Mesothelial cell of epicardium (in vitro differentiated cells): ENCODE measurements at places on chromosomes 4 and X. TPM values are rescaled to one million over a fixed set of nuclear protein-coding genes. Genes with fewer than 3 reads are reported as not detected.

GRCh38 chrX:132786217-132786616, 172.2 kb downstream of the HS6ST2 start:
- no peak for DNase-seq

Gene SHISA3
- total RNA-seq: 3.2 to 3.6 TPM (median 3.3 TPM) in 3 replicates

- no peak for DNase-seq
Measured at GRCh38 chr4:8037150-8037769, 97.6 kb upstream of the AFAP1 start.

DNA sequence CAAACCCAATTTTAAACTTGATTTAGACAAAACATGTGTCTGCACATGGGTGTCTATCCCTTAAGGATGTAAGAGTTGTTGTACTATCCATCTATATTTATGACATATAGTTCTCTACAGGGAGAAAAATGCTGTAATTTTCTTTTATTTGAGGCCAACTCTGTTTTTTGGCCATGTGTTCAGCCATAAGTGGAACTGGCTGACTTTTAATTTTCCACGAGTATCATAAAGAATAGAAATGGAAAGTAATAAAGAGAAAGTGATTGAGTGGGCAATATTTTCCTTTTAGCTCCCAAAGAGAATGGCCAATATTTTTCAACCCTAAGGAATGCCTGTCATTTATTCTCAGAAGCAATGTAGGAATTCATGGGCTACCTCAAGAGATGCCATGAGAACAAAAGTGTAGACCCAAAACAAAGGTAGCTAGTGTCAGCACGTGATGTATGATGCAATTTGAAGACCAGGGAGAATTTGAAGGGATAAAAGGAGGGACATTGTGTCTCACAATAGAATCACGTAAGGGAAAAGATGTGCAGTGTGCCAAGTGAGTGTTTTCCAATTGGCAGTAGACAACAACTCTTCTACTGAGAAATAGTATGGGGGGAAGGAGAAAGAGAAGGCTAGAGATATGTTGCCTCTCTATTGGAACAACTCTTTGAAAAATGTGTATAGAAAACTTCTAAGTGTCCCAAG, 27.8 kb upstream of the MXRA5 start:
- no peak for DNase-seq

DNA sequence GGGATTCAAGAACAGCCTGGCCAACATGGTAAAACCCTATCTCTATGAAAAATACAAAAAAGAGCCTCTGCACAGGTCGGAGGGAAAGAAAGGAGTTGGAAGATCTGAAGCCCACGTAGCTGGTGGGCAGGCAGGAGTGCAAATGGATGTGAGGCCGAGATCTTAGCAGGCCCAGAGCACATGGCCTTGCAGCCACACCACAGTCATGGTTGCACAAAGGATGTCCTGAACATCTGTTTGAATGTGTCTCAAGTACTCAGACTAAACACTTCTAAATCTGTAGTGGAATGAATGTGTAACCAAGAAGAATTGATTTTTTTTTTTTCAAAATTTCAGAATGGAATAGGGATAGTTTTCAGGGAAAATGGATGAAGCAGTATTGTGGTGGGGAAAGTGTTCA, 10.8 kb downstream of the CA5B start:
- DNase-seq: no peak

GRCh38 chr4:142944565-142944964, 98.5 kb upstream of the INPP4B start:
- DNase-seq: no peak
